NCI-H2171 (cell line): ENCODE measurements at places on chromosomes 2 and 18.

DNA sequence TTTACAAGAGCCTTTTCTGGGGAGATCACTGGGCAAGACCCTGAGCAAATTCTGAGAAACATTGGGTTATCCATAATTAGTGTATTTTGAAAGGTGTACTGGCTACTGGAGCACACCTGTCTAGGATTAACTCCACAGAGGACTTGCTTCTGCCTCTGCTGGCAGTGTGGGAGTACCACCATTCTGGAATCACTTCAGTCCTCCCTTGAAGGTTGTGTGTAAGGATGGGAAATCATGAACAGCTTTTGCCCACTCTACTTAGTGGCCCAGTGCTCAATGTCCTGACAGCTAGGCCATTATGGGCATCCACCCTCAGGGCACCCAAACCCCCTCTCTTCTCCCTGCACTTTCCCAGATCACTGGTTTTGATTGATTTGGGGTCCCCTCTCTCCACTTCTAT, 8.1 kb upstream of the SANBR start:
- DNase-seq, result no peak

GRCh38 chr2:236628981-236629605, 59.5 kb downstream of the ACKR3 start:
- no peak for DNase-seq

DNA sequence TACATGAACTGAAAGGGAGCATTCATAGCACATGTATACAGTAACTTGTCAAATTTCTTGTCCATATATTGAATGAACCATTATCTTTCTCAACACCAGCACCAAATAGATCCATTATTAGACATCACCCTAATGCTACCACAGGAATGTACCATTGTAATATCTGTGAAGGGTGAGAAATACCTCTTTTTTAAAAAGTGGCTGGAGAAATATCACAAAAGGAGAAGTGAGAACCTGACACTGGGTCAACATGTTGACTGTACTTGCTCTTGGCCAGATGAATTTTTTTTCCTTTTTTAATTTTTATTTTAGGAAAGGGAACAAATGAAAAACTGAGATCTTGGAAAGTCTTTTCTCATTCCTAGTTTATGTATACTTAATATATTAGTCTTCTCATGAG, 63.5 kb downstream of the CAVIN2 start:
- no peak for DNase-seq

DNA sequence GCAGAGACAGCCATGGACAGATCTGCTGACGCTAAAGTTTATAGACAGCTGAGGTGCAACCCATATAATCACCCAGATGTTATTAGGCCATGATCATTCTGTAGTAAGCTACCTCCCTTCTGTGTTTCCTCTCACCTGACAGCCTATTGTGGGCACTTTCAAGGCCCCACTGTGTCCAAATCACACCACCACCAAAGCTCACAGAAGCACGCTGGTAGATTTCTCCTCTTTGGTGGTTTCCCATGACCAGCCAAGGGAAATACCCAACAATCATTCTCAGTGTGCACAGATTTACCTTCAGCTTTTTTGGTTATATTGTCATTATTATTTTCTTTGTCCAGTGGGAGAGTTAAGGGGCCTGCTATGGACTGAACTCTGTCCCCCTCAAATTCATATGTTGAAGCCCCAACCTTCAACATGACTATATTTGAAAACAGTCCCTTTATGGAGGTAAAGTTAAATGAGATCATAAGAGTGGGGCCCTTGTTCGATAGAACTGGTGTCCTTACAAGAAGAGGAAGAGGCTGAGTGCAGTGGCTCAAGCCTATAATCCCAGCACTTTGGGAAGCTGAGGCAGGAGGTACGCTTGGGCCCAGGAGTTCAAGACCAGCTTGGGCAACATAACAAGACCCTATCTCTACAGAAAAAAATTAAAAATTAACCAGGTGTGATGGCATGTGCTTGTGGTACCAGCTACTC, 74.0 kb upstream of the MSH6 start:
- no peak for DNase-seq

DNA sequence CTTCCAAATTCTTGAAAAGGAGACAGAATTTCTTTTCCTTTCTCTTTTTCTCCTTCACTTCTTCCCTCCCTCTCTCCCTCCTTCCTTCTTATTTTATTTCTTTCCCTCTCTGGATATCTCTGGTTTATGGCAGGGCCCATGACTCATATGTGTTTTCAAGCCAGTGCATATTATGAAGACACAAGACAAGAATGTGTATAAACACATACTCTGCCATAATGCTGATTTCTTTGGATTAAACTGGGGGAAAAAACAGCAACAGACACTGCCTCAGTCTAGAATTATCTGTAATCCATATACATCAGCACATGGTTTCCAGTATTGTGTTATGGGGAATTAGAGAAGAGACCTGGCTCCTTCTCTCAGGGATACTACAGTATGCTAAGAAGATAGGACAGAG, 82.8 kb upstream of the CPO start:
- no peak for DNase-seq

DNA sequence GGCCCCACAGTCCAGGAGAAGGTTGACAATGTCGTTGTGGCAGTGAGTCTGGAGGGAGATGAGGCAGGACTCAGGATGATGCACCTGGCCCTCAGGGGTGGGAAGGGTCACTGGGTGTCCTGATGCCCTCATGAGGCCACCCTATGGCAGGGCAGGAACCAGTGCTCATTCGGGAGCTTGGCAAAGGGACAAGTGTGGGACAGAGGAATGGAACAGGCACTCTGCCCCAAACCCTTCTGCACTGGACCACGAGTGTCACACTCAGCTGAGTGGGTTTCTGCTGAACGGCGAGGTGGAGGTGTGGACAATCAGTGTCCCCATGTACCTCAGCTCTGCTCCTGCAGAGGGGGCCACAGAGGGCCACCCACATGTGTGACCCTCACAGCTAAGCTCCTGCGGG, 32.0 kb downstream of the ANKMY1 start:
- DNase-seq, result no peak

DNA sequence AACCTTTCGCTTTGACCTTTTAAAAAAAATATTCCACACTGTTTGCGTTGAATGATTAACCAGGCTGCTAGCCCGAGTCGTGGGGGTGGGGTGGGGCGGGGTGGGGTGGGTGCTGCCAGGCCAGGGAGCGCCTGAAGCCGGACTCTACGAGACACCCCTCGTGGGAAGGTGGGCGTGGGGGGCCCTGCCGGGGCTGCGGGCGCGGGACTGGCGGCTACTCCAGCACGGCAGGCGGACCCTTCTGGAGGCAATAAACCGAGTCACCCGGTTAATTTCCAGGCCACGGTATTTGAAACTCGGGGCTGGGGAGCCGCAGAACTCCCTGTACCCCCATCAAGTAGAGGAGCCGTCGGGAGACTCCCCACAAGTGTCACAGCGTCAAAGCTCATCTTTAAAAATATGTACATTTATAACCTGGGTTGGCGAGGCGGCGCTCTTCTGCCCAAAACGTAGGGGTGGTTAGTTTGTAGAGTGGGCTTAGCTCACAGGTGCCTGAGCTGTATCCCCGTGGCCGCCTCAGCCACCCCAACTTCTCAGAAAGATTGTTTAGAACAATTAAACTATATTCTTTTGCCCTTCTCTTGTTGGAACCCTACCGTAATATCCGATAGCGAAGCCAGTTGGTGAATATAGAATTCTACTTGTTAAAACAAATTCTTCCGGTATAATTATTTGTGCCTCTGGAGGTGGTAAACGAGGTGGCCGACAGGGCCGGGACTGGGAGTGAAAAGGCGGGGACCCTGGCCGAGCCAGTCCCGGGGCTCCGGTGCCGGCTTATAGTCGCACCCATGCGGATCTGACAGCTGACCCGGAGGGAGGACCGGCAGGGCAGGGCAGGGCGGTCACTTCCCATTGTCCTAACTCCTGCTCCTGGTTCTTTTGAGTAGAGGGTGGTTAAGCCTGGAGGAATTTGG, 1.4 kb downstream of the B3GNT2 start:
- no peak for DNase-seq

- no peak for DNase-seq
Measured at GRCh38 chr2:239589833-239590232, 189.0 kb upstream of the HDAC4 start.
